Stimulated activated CD8-positive, alpha-beta memory T cell treated with anti-CD3 and anti-CD28 coated beads, Interleukin-7, amount 100 ng/mL, for 1 hour (primary cell): ENCODE measurements at places on chromosomes 7 and 10.

- DNase-seq, result no peak
Observed at GRCh38 chr10:30383356-30383755, 34.3 kb upstream of the MTPAP start.

DNA sequence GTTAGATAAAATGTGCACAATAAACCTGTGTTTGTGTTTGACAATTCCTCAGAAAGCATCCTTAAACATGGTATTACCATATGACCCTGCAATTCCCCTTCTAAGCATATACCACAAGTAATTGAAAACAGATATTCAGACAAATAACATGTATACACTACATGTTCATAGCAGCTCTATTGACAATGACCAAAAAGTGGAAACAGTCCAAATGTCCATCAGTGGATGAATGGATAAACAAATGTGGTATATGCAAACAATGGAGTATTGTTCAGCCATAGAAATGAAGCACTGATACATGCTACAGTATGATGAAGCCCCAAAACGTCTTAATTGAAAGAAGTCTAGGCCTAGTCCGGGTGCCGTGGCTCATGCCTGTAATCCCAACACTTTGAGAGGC is 280.1 kb downstream of the OTUD1 start:
- no peak for DNase-seq

DNA sequence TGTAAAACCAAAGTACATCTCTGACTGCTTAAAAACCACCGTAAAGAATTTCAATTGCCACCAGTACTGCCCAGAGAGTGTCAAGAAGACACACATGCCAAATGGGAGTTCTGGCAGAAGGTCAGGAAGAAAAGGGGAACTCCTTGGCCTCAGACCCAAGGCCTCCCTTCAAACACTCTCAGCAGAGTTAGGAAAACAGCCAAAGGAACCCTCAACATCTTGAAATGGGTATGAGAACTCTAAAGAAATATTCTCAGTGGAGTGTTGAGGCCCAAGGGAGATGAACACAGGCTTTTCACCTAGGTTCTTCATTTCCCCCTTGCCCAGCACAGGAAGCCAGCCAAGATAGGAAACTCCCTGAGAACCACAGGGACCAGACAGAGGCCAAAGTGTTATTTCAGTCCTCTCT is 96.1 kb upstream of the ASAH2 start:
- DNase-seq, result no peak

DNA sequence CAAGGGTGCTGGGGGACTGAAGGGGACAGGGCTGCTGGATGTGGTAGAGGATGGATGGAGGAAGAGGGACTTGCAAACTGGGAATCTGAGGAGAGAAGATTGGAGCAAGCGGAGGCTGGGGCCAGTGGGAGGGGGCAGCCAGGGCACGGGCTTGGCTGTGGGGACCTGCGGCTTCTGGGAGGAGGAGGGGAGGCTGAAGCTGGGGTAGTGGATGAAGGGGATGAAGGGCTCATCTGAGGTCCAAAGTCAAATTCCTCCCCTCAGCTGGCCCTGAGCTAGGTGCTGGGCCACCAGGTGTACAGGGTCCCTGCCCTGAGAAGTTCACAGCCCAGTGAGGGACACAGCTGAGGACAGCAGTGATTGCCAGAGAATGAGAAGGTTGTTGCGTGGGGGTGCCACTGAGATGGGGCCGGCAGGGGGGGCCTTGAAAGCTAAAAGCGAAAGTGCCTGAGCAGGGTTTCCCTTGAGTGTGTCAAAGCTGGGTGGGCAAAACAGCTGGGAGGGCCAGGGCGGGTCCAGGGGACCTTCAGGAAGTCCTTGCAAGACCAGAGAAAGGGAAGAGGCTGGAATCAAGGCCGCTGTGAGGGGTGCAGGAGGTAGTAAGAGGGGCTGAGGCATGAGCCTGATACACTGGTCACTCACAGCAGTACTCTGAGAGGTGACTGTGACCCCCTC is 75.2 kb downstream of the MYL10 start:
- no peak for DNase-seq
